ENCODE measurements at places on chromosomes 13 and 19.

DNA sequence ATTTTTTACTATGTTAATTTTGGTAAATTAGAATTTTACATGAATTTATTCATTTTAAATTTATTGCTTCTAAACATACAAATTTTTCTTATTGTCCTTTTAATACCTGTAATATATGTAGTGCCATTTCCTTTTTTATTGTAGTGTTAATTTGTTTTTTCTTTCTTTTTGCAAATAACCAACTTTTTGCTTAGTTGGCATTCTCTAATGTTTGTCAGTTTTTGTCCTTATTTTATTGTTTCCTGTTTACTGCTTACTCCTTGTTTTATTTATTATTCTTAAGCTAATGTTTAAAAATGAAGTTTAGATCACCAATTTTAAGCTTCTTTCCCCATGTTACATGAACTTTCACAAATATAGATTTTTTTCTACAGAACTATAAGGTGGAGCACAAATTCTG is 516.6 kb downstream of the SLITRK1 start:
- no peak for DNase-seq

GRCh38 chr13:30026093-30026492 is 175.7 kb upstream of the UBL3 start:
- no peak for DNase-seq

- DNase-seq = peak; percentile 28
Measured at GRCh38 chr13:48585456-48585840, 52.6 kb upstream of the RCBTB2 start.

GRCh38 chr13:99426426-99426825 is 74.8 kb upstream of the TM9SF2 start:
- no peak for DNase-seq

GRCh38 chr19:50666346-50667176 is 17.3 kb downstream of the C19orf81 start:
- no peak for DNase-seq

DNA sequence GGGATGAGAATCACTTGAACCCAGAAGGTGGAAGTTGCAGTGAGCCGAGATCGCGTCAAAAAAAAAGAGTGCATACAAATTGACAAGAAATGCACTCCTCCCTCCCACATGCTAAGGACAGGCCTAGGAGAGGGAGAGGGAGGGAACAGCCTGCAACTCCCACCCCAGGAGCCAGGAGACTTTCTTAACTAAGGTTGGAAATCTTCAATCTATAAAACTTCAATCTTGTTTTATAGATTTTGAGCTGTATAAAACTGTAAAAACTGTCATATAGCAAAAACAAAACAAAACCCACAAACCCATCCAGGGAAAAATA is 1.3 kb upstream of the SYCN start:
- no peak for DNase-seq

DNA sequence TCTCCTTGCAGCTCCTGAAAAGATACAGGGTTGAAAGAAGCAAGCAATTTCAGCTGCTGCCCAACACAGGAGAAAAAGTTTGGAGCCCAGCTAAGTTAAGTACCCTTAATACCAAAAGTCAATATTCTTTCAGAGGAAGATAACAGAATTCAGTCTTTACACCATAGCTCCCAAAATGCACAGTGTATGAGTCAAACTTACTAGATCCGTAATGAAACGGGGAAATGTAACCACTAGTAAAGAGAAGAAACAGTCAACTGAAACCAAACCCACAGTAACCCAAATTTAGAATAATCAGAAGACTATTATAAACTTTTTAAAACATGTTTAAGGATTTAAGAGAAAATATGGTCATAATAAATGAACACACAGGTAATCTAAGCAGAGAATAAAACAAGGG is 45.2 kb downstream of the SUCLA2 start:
- DNase-seq = no peak

- no peak for DNase-seq
Measured at GRCh38 chr13:86792153-86792651, 879.0 kb upstream of the SLITRK5 start.

DNA sequence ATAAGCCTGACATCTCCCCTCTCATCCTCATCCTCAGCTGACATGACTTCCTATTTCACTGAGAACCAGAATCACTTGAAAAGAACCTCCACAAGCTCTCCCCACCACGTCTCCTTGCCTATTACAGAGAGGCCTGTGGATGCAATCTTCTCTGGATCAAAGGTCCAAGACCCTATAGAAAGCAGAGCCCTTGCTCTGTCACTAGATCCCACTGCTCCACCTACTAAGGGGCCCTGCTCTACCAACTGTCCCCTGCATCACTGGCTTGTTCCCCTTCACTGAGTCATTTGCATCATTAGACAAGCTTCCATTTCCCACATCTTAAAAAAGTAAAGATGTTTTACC is 40.8 kb downstream of the RCBTB2 start:
- no peak for DNase-seq

- DNase-seq = peak; percentile 53
Measured at GRCh38 chr19:27974082-27974513, 1238.9 kb downstream of the UQCRFS1 start.

DNA sequence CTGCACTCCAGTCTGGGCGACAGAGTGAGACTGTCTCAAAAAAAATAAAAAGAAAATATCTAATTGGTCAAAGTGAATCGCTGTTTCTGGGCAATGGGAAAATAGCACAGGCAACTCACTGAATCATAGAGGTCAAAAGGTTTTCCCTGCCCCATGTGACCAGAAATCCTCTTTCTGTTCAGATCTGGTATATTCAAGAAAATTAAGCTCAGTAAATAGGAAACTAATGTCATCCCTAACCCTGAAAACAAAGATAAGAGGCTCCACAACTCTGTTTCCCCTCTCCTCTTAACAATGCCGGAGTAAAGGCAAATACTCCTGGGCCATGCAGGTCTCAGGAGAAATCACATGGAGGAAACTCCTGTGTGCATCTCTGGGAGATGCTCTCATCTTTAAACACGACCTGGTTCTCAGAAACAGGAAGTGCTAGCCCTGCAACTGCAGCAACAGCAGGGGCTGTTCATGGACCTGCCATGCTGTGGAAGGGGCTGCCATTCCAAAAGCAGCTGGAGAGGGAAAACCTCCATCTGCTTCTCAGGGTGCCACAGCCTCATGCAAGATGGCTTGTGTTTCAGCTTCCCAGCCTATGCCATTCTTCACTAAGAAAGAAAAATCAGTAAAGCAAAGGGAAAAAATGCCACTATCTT is 47.5 kb upstream of the SLC7A9 start:
- no peak for DNase-seq

DNA sequence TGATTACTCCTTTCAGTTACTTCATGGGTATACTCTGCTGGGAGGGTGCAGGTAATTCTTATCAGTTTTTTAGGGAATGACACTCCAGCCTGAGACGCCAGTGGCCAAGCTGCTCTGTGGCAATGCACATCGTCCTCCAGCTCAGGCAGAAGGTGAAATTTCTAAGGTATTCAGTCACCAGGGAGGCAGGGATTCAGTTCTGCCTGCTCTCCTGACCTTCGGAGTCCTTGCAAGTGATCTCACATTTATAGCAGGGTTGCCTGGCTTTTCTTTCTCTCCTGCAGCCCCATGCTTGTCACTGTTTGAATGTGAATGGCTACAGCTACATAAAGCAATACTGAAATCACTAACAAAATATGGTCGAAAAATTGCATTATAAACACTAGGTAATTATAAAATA is 1447.5 kb downstream of the EFNB2 start:
- DNase-seq = no peak

DNA sequence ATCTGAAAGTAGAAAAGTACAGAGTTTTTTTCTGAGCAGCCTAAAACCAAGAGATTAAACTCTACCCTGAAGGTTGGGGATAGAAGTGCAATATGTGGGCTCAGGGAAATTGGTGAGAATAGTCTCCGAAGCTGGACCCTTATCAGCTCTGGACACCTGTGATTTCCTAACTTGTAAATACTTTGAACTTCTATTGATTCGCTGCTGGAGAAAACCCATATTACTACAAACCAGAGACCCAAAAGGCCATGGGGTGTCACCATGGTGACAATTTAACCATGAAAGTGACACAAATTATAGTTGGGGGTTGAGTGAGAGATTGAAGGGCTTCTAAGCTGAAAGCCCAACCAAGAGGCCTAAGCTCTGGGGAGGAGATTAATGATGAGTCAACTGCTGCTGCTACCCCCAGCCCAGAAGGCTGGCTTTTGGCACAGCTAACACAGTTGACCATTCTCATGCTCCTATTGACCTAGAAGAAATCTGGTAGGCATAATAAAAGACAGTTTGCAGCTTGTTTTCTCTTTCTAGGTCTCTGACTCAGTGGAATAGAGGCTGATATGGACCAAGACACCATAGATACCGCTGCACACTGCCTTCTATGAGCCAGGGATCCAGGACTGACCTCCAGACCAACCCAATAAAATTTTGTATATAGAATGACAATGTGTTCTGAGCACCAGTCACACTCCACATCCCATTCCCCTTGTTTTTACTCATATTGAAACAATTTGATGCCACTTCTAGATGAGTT is 131.9 kb upstream of the FNDC3A start:
- no peak for DNase-seq

DNA sequence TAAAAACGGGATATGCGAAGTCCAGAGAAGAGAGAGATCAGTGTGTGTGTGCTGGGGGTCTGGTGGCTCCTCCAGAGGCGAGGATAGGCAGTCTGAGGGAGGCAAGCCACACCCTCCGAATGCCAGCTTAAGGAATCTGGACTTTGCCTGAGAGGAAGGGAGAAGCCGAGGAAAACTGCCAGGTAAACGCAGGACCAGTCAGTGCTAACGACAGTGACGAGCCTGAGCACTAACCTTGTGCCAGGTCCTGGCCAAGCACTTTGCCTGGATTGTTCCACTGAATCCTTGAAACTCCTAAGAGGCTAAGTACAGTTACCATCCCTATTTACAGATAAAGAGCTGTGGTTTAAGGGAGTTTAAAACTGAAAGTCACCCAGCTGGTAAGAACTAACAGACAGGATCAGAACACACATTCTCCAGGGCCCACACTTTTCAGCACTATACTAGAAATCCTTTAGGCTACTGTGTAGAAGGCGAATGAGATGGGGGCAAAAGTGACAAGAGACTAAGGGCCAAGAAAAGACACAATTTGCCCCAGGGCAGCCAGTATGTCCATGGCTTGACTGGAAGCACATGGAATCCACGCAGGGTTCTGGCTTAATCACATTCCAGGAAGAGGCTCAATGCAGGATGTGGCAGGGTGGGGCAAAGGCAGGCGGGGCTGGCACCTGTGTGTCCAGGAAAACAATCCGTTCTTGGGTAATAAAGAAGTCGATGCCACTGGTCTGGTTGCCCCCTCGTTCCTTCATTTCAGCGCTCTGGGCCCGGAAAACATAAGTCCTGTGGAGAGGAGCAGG is 15.1 kb downstream of the SMG9 start:
- no peak for DNase-seq

All from posterior cingulate gyrus (tissue), 11 donors.